ENCODE measurements at places on chromosomes 5 and 9.
A peak's percentile ranks its signal among the peaks of the same experiment; 100 is the strongest.

DNA sequence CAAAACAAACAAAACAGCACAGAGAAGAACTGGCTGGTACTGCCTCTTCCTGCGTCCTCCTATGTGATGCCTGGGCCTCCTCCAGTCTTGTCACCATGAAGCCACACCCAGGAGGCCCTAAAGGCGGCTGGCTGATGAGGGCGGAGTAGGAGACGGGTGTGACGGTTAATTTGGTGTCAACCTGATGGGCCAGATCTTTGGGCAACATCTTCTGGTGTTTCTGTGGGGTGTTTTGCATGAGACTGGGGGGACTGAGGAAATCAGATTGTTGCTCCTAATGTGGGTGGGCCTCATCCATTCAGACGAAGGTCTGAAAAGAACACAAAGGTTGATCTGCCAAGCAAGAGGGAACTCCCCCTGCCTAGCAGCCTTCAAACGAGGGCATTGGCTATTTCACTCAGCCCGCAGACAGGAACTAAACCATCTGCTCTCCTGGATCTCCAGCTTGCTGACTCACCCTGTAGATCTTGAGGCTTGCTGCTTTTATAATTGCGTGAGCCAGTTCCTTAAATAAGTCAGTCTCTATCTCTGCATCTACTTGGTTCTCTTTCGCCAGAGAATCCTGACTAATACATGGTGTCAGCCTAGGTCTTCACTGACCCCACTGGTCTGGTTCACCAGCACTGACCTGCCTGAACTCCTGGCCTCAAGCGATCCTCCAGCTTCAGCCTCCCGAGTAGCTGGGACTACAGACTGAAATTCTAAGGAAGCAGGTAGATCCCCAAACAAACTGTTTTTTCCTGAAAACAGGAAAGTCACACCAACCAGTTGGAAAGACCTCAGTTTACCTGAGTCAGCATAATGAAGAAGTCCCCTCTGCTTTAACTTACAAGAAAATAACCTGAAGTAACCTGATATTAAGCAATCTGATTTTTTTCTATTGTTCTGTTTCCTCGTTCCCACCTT is 12.8 kb upstream of the ZFP62 start:
- DNase-seq = no peak

GRCh38 chr9:137458194-137459151 is 661 bp downstream of the NSMF start:
- DNase-seq = no peak

DNA sequence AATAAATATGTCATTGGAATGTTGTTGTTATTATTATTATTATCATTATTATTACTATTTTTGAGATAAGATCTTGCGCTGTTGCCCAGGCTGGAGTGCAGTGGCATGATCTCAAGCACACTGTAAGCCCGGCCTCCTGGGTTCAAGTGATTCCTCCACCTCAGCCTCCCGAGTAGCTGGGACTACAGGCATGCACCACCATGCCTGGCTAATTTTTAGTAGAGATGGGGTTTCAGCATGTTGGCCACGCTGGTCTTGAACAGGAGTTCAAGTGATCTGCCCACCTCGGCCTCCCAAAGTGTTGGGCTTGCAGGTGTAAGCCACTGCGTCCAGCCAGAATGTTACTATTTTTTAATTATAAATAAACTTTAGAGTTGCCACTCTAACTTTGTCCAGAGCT is 14.4 kb downstream of the ZNF462 start:
- DNase-seq = no peak

DNA sequence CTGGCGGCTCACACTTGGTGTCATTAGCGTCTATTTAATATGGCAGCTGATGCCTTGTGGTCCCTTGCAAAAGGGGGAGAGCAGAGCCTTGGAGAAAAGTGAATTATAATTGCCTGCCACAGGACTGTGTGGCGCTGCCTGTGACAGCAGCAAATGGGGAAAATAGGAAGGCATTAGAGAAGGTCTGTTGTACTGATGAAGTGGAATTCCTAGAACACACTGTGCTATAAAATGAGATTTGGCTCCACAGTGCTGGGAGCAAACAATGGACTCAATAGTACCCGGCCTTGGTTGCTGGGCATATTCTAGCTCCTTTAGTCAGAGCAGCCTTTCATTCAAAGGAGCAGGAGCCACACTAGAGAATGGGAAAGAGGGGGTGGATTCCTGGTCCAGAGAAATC is 21.3 kb downstream of the SEMA6A start:
- DNase-seq = no peak

GRCh38 chr5:55711507-55712022 is 559 bp downstream of the SLC38A9 start:
- peak; percentile 27 for DNase-seq

- no peak for DNase-seq
Observed at GRCh38 chr9:135215571-135216161, 128.2 kb downstream of the OLFM1 start.

- no peak for DNase-seq
Observed at GRCh38 chr9:94973451-94973941, 247.0 kb downstream of the AOPEP start.

GRCh38 chr5:138870611-138871010 is 4.5 kb downstream of the LRRTM2 start:
- no peak for DNase-seq

DNA sequence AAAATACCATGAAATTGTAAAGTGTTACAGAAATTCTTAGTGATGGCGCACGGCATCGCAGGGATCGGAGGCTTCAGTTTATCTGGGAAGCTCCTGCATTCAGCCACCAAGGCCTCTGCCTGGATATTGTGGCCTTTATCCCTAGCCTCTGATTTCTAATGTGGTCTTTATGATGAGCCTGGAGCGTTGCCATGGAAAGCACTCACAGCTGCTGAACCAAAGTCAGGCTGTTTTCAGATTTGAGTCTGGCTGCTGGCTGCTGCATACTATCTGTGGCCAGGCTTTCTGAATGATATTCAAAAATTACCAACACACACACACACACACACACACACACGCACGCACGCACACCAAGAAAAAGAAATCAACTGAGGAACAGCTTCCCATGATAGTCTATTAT is 101.1 kb upstream of the ZNF366 start:
- no peak for DNase-seq

DNA sequence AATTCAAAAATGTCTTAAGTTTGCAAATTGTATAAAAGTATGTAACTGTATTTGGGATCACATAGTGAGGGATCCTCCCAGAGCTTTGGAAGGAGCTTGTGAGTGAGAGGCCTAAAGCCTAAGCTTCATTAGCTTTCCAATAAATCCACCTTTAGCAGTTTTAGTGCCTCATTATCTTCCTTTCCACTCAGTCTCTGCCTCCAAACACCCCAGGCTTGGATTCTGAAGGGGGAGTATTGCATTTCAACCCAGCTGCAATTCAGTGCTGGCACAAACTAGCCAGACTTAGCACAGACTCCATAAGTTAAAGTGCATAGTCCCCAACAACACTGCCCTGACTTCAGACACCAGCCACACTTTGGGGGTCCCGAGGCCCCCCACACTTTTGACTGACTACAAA is 113.5 kb downstream of the SMARCA2 start:
- no peak for DNase-seq

- peak; percentile 72 for DNase-seq
Observed at GRCh38 chr9:134025606-134026541, 593 bp downstream of the BRD3OS start.

- DNase-seq = no peak
Observed at GRCh38 chr5:177179431-177179830, 45.9 kb downstream of the NSD1 start.

GRCh38 chr9:87433853-87434252 is 63.8 kb upstream of the DAPK1 start:
- no peak for DNase-seq

DNA sequence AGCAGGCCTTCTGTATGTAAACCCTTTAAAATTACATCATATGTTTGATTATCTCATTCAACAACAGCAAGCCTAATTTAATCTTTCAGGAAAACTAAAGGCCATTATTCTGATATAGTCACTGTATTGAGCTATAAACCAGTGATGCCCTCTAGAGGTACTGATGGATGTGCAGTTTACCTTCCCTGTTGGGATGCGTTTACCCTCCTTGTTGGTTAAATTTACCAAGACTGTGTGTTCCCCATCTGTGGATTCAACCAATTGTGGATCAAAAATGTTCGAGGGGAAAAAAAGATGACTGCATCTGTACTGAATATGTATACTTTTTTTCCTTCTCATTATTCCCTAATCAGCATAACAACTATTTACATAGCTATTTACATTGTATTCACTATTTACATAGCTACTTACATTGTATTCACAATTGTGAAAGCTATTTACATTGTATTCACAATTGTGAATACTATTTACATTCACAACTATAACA is 3.7 kb upstream of the BAAT start:
- no peak for DNase-seq

All from stimulated activated CD8-positive, alpha-beta memory T cell treated with anti-CD3 and anti-CD28 coated beads, Interleukin-4, amount 100 ng/mL, for 48 hours (primary cell).